Upper lobe of left lung (tissue), 6 donors: ENCODE measurements at places on chromosomes 1 and 21.

- no peak for DNase-seq
Observed at GRCh38 chr1:240232530-240232929, 140.8 kb downstream of the FMN2 start.

DNA sequence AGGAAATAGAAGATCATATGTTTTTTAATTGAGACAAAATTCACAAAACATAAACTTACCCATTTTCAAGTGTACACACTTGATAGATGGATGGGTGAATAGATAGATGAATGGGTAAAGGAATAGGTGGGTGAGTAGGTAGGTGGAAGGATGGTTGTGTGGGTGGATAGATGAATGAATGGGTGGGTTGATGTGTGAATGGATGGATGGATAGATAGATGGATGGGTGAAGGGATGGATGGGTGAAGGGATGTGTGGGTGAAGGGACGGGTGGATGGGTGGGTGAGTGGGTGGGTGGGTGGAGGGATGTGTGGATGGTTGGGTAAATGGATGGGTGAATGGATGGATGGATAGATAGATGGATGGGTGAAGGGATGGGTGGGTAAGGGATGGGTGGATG is 86.1 kb upstream of the KCND3 start:
- DNase-seq: no peak

DNA sequence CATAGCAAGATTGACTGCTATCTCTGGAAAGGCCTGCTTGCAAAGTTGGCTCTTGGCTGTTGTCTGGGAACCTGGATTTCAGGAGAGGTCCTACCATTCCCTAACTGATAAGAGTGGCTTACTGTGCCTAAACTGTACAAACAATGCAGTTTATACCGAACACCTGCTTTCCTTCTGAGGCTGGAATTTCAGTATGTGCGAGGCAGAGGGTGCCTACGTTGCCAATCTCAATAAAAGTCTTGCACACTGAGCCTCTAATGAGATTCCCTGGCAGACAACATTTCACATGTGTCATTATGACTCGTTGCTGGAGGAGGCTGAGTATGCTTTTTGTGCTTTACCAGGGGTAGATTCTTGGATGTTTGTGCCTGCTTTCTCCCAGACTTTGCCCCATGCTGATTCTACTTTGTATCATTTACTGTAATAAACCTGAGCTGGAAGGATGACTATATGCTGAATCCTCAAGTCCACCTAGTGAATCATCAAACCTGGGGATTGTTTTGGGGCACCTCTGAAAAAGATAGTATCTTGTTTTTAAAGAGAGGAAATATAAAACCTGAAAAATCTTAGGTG is 58.9 kb upstream of the GNG4 start:
- no peak for DNase-seq

DNA sequence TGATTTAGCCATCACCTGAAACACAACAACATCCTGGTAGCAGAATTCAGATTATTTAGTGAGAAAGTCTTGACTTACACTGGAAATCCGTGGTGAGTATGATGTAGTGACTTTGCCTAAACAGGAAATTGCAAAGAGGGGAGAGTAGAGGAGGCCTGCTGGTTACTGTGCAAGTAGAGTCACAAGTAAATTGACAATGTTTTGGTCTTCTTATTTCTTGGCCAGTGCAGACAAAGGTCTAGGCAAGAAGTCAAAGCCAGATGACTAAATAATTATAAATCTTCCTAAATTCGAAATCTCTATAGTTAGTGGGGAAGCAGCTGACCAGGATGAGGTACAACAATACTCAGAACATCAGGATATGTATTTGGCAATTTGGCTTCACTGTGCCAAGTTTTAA is 159.5 kb upstream of the KCTD3 start:
- no peak for DNase-seq

DNA sequence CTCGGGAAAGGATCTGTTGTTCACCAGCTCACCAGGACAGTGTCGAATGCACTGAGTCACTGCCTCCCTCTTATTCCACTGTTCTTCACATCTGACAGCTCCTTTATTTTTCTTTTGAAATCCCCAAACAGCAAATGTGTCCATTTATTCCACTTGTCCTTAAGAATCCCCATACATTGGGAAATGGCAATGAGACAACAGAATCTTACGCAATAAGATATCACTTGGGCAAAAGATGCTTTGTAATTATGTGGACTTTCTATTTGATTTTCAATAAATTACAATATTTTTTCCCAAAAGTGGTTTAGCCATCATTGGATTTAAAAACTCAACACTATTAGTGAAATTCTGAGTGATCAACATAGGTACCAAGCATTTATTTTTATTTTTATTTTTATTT is 3.7 kb downstream of the KRTAP20-2 start:
- DNase-seq: no peak

- no peak for DNase-seq
Observed at GRCh38 chr1:171865106-171865505, 23.8 kb downstream of the DNM3 start.

GRCh38 chr1:31315902-31316301 is 19.1 kb downstream of the ZCCHC17 start:
- DNase-seq: no peak

DNA sequence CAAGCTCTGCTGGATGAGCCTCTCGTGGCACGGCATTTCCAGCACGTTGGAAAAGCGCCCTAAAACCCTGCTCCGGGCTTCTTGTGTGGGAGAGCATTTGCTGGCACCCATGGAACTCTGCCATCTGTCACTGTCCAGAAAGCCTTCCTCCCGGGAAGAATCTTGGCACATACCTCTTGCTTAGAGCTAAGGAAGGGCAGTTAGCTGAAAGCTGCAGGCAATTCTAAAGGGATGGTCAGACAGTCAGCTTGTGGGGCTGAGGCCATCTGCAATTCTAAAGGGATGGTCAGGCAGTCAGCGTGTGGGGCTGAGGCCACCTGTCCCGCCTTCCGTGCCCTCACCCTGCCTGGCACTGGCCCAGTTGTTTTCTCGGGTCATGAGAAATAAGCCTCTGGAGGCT is 139.0 kb upstream of the TMEM51 start:
- no peak for DNase-seq

DNA sequence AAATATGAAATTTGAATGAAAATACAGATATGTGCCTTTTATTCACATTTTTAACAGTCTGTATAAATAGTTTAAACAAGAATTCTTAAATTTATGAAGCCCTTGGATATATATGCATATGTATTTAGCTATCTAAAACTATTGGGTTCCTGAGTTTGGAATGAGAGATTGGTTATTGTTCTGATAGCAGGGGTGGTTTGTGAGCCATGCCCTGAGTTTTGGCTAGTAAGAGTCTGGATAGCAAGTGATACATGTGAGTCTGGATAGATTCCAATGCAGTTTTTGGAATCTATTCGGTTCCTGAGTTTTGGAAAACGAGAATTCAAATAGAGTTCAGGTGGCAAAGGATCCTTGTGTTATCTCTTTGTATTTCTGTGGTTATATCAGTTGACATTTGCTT is 2.8 kb downstream of the MAN1A2 start:
- no peak for DNase-seq

GRCh38 chr1:224333309-224333926 is 3.4 kb upstream of the NVL start:
- no peak for DNase-seq

GRCh38 chr1:76160225-76160624 is 85.7 kb downstream of the ST6GALNAC3 start:
- DNase-seq: no peak

DNA sequence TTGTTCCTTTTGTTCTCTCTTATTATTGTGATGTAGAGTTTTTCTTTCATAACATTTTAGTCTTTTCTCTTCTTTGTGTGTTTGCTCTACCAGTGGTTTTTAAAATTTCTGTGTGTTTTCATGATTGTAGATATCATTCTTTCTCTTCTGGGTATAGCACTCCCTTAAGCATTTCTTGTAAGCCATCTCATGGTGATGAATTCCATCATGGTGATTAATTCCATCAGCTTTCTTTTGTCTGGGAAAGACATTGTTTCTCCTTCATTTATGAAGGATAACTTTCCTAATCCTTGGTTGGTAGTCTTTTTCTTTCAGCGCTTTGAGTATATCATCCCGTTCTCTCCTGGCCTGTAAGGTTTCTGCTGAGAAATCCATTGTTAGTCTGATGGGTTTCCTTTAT is 22.7 kb downstream of the CD55 start:
- no peak for DNase-seq

DNA sequence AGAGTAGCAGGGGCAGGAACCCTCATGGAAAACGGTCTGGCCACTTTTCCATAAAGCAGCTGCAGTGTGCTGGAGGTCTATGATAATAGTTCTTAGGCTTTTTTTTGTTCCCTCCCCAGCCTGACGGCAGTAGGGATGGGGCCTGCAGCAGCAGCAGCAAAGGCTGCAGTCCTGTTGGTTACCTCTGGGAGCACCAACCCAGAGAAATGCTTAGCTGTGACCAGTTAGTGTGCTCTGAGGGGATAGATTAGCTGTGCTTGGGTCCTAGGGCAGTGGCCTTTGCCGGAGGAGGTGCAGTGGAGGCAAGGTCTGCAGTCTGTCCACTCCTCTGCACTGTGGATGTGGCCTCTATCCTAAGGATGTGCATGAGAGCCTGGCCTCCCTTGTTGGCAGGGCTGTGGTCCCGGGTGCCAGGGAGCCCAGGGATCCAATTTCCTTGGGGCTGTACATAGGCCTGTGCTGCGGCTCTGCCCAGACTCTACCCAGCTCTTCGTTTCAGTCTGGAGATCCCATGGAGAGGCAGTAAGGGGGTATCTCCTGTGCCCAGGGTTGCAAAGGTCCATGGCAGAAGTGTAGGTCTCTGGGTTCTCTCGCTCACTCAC is 322.7 kb downstream of the PTBP2 start:
- no peak for DNase-seq

DNA sequence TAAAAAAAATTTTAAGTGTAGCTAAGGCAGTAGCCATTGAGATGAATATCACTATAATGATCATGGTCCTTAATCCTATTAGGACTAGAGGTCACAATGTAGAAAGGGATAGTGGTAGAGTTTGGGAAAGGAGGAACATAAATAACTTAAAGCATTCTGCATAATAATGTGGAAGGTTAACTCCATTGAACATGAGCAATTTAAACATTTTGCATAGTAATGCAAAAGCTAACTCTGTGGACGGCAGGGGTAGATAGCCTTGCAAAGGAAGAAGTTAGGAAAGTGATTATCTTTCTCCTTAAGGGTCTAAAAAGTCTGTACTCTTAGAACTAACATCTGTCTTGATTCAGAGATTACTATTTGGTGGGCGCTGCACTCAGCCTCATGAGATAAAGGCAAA is 39.0 kb upstream of the DENND1B start:
- no peak for DNase-seq

DNA sequence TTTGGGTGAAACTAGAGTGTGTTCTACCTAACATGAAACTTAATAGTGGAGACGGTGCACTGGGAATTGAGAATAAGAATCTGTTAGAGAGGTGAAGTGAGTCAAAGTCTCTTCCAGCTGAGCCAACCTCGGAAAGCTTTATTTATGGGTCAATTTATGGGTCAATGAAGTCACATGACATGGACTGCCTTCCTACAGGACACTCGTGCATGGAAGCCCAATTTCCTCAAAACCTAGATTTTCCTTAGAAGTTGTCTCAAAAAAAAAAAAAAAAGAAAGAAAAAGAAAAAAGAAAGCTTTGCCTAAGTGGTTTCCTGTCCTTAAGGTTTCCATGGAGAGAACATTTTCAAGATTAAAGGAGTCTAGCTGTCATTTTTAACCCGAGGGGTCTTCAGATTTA is 26.7 kb downstream of the CACHD1 start:
- no peak for DNase-seq

GRCh38 chr1:28144203-28145135 is 32.0 kb downstream of the PTAFR start:
- no peak for DNase-seq

DNA sequence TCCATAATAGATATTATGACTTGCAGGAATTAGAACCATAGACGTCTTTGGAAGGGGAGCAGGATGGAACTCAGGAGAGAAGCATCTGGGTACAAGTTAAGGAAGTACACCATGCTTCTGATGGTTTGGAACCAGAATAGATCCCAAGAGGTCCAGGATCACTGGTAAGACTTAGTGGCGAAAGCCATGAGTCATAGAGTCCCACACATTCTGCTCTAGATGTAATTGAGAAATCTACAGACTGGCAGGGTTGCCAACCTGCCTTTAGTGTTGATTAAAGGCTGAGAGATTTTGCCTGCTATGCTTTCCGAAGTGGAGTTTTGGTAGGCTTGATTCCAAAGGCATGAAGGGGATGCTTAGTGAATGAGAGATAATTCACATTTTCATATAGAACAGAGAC is 57.1 kb upstream of the C1orf87 start:
- no peak for DNase-seq

DNA sequence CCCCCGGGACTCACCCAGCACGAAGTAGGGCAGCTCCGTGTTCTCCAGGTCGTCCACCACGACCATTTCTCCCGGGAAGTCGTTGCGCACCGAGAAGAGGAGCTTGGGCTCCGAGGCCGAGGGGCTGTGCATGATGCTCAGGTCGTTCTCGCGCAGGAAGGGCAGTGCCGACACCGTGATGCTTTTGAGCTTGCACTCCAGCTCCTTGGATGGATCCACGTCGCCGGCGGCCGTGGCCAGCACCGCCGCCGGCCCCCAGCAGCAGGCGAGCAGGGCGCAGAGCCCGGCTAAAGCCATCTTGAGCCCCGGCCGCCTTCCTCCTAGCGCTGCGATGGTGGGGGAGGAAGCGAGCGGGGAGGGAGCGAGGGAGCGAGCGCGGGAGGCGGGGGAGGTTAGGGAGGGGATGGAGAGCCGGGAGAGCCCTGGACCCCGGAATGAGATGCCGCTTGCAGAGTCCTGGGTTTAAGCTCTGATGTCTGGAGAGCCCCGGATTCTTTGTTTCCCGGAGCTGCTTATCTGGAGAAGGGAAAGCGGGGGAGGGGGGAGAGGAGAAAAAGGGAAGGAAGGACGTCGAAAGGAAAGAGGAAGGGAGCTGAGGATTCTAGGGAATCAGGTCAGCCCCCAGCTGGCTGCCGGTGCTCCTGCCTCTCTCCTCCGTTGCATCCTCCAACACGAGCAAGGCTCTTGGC is at the start of gene ASTN1:
TSS of gene ASTN1 (minus strand) at position 333 of the 689 bp plus-strand sequence. CDS start at position 297, 36 bp downstream.
- DNase-seq: peak; percentile 45

- no peak for DNase-seq
Observed at GRCh38 chr1:17061892-17062291, 8.1 kb upstream of the SDHB start.

DNA sequence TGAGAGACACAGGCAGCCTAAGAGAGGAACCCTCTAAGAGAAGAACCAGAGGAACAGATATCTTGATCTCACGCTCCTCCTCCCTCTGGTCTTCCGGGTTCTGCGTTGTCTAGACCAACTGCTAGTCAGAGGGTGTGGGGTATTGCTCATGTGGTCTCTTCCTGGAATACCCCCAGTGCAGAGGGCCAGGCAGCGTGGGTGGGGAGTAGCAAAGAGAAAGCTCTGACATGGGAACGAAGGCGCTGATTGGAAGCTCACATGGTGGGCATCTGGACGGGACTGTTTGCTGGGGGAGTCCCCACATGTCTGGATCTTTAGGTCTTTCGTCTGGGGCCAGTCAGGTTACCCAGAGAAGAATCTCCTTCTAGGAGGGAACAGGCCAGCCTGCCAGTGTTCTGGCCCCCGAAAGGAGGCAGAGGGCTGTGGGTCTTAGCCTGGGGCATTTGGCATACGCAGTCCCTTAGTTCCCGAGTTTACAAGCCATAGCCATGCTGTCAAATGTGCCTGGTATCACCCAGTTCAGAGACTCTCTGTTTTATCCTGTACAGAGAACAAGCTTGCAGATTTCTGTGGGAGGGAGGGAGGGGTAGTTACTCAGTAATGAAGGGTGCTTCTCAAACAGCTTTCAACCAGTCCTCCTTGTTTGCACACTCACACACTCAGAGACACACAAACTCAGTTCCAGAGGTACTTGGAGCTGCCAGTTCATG is 18.3 kb upstream of the IL6R start:
- no peak for DNase-seq

- peak; percentile 60 for DNase-seq
Observed at GRCh38 chr1:1272341-1273208, 1.1 kb downstream of the UBE2J2 start.

GRCh38 chr21:33881689-33882440 is 33.7 kb downstream of the ATP5PO start:
- no peak for DNase-seq
